ENCODE measurements at places on chromosomes 1 and 21.

DNA sequence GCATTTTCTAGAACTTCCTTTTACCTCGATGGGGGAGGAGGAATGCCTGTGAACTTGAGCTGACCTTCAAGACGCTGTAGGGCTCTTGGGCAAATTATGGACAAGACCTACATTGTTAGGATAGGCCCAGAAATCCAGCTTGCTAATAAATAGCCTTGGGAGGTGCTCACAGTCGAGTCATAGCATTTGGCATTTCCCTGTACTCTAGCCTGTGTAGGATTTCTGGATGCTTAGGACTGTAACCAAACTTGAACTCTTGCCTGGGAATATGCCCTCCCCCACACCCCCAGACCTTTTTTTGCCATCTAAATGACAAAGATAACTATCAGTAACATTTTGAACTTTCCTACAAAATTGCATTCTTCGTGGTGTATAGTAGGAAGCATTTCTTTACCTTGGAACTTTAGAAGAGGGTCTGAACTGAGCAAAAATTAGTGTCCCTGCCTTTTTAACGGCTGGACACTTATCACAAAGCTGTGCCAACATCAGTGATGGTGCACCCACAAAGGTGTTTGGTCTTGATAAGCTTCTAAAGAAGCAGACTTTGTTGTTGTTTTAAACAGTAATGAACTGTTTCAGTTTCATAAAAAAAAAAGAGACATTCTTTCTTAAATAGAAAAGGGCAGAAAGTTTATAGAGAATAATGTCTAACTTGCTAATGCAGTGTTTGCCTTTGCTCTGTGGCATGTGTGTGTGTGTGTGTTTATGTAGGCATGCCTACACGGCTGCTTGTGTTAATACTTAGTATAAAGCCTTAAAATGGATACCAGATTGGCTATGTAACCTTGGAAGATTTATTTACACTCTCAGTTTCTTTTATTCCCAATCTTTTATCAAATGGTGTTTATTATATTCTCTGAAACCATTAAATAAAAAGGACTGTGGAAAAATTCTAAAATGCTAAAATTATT is 88.2 kb downstream of the NFIA start:
- DNase-seq = no peak

- no peak for DNase-seq
These were observed 17.5 kb upstream of the MTARC1 start for GRCh38 chr1:220769205-220769604.

- no peak for DNase-seq
These were observed 35.6 kb upstream of the ERG start for GRCh38 chr21:38533887-38534286.

GRCh38 chr1:167071286-167071685 is 18.9 kb downstream of the GPA33 start:
- no peak for DNase-seq

DNA sequence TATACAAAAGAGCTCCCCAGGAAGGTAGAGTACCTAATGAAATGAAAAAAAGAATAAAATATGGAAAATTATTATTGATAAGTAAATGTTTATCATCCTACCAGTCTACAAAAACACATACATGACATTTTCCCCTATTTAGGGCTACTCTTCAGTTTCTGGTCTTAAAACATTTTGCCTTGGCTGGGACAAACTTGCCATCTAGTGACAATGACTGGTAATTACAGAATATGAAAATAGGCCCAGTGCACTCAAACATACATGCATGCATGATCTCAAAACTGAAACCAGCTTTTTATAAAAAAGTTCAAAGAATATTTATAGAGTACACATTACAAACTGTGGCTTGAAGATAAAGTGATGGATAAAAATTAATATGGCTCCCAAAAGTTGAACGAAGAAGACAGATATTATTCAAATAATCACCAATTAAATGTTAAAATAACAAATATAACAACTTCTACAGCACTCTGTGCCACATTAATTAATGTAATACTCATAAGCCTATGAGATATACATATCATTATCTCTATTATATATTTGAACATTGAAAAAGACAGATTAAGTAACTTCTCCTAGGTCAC is 10.5 kb upstream of the RNPC3 start:
- DNase-seq = no peak

DNA sequence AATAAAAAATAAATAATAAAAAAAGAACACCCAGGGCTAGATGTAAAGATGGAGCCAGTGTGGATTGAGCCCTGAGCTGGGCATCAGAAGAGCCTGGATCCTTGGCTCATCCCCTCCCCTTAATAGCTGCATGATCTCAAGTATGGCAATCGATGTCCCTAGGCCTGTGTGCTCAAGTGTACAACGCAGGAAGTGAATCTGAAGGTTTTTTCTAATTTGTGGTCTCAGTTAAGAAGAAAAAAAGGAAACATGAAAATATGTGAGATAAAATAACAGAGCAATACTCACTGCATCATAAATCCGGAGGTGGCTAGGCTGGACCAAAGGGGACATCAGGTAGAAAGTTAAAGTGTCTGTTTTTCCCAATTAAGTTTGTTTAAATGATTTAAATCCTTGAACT is 47.3 kb upstream of the SLC44A3 start:
- no peak for DNase-seq

DNA sequence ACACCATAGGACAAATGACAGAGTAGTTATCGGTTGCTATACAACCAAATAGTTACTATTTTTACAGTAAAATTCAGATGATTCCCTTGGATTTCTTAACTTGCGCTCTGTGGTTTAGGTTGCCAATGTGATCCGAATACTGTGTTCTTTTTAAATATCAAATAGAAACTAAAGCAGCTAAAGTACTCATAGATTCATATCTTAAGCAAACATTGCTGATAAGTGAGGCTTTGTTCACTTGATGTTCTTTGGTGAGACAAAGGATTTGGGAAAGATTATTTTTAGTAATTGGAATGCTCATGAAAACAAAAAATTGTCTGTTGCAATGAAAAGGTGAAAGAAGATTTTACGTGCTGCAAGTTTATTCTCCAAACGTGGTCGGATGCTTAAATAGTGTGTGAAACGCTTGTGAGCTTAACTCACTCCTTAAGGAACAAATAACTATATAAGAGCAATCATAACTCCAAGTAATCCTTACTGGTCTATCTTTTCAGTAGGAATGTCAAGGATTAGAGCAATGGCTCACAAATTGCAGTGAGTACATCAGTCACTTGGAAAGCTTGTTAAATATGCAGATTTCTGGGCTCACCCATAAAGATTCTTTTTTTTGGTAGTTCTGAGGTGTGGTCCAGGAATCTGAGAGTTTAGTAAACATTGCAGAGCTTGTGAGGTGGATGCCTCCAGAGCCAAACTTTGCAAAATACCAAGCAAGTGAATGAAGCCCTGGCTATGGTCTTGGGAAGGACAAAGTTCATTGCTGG is 31.8 kb upstream of the PDC start:
- no peak for DNase-seq

GRCh38 chr1:24393892-24394291 is 19.7 kb downstream of the STPG1 start:
- no peak for DNase-seq

DNA sequence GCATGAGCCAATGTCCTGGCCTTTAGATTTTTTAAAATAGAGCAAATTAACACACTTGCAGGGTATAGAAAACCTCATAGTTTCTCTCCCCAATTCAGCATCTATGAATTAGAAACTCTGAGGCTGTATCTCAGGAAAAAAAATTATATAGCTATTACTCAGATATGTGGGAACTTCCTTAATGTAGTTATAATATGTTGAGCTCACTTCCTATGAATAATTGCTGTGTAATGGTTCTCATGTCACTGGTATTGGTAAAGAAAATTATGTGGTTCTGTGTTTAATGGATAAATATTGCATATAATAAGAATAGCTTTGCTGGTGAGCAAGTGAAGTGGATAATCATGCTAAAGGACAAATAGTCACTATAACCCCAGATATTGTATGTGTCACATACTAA is 2019.8 kb downstream of the NCAM2 start:
- no peak for DNase-seq

DNA sequence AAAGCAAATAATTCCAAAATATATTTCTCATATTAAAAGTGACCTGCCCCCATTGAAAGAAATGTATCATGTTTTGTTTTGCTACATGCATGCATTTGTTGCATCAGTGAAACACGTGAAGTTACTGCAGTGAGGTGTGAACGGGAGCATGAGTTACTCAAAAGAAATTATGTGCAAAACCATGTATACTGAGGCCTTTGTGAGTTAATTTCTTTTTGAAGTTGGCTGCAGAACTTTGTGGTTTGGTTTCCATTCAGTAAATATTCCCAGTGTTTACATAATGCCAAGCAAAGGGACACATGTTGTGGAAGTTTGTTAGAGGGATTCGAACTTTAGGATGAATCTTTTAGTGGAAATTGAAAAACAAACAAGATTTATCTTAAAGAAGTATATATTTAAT is 619.4 kb upstream of the ADAMTS5 start:
- no peak for DNase-seq

- no peak for DNase-seq
These were observed 74.9 kb upstream of the IRF2BP2 start for GRCh38 chr1:234684856-234685255.

DNA sequence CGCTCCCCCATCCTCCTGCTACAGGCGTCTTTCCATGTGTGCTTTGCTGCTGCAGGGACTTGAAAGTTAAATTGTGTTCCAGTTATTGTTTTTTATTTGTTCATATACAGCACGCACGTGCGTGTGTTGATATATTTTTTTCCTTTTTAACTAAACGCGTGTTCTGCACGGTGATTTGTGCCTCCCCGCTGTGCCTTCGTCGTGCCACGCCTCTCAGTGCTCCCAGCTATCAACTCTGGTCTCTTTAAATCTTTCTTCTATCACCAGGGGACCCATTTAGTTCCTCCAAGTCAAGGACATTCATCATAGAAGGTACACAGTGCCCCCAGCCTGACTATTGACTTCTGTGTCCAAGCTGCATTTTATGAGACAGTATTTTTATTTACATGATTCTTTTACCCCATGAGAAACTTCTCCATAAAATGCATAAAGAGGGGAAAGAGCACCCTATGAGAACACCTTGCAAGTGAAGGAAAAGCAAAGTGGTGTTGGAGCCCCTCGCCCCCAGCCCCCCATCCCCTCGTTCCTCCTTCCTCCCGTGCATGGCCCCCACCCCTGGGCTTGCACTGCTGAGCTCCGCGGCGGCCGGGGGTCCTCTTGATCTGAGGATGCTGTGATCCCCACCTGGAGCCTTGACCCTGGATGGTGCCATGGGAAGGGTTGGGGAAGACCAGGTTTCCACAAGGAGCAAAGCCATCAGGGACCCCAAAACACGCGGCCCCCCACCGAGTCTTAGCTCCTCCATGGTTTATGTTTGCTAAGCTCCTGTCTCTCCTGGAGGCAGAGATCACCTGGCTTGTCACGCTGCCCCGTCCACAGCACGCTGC is 45.5 kb downstream of the KCNAB2 start:
- DNase-seq = no peak

DNA sequence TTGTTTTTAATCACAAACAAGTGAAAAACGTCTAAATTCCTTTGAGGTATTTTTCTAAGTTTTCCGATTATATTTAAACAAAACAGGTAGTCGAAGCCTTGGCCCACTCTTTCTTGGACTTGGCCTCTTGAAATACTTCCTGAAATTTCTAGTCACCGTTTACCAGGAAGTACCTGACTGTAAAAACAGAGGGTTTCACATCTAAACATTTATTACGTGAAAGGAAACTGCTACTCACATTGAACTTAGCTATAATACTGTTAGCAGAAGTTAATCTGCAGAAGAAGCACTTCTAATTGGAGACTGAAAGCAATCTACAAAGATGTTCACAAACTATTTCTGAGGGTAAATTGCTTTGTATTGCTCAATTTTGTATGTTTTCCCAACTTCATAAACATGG is 526.0 kb upstream of the ADGRL4 start:
- DNase-seq = no peak

DNA sequence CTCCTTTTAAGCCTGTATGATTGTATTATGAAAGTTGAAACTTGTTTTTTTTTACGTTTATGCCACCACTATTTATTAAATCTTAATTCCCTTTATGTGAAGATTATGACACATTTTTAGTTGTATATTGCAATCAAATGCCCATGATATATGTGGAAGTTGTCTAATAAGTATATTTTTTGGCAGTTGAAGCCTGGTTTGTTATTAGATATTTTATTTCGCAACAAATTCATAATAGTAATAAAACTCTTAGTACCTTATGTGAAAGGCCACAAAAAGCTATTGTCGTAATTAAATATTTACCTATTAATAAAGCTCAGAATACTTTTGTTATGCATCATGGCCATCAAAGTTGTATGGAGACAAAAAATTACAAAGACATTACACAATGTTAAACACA is 386.8 kb downstream of the NCAM2 start:
- DNase-seq = no peak

DNA sequence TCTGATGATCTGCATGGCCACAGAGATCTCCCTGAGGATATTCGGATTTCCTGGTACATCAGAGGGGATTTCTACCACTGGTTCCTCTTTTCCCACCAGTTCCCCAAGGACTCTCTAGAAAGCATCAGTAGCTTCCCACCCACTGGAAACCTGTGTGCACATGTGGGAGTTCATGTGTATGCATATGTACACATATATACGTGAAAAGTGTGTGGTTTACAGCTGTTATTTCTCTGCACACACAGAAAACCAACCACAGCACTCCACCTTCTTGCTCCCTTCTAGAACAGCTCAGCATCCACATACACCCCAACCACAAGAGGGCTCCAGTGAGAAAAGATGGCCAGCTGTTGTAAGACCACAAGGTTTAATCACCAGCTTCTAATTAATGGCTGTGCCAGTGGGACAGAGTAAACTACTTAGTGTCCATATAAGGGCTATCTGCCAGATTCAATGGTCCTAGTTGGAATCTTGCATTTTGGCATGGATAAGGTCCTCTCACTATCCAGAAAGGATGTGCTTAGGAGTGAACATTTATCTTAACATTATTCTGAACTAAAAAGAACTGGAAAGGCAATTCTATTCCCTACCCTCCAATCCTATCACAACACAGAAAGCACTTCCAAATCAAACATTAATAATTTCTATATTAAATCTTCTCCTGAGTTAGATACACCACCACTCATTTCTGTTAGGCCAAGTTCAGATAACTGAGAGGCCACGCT is 24.1 kb downstream of the GPR3 start:
- peak; percentile 39 for DNase-seq

- peak; percentile 76 for DNase-seq
These were observed at the start of gene SLC16A4 for GRCh38 chr1:110390692-110391245. Gene SLC16A4 (minus strand): TSS chr1:110391026. CDS start chr1:110389323, 1,703 bp downstream.

Measured in AG09319 (cell line).